ENCODE measurements at places on chromosomes 1 and 21. TPM values are rescaled to one million over a fixed set of nuclear protein-coding genes. Genes with fewer than 3 reads are reported as not detected.
A peak's percentile ranks its signal among the peaks of the same experiment; 100 is the strongest.

- no peaks in the 10 kb centered on the region for H3K27me3 ChIP-seq
- no peaks in the 10 kb centered on the region for H3K36me3 ChIP-seq
- DNase-seq: no peak
- H3K27ac ChIP-seq: no peak overlapping the region
- no peaks in the 10 kb centered on the region for H3K4me1 ChIP-seq
Measured at GRCh38 chr1:221887758-221888157, 145.9 kb upstream of the DUSP10 start.

GRCh38 chr1:203278082-203278884 lies 27.0 kb upstream of the BTG2 start:
- peak overlapping the region; percentile 85 for H3K27ac ChIP-seq
- no peaks in the 10 kb centered on the region for H3K27me3 ChIP-seq
- peaks cover 12% of the 10 kb centered on the region for H3K4me1 ChIP-seq
- DNase-seq: peak; percentile 67
- no peak overlapping the region for H3K4me3 ChIP-seq

The PTGS2 gene
- total RNA-seq: 11.2 TPM

- H3K27ac ChIP-seq: peak overlapping the region; percentile 74
- peaks cover 10% of the 10 kb centered on the region for H3K4me1 ChIP-seq
- DNase-seq: peak; percentile 81
- no peaks in the 10 kb centered on the region for H3K36me3 ChIP-seq
- H3K27me3 ChIP-seq: no peaks in the 10 kb centered on the region
Measured at GRCh38 chr21:41345934-41346685, 15.7 kb upstream of the MX2 start.

- no peak overlapping the region for H3K27ac ChIP-seq
- no peaks in the 10 kb centered on the region for H3K27me3 ChIP-seq
- no peak overlapping the region for H3K4me3 ChIP-seq
Measured at GRCh38 chr1:54122135-54122751, 30.6 kb downstream of the CDCP2 start.

DNA sequence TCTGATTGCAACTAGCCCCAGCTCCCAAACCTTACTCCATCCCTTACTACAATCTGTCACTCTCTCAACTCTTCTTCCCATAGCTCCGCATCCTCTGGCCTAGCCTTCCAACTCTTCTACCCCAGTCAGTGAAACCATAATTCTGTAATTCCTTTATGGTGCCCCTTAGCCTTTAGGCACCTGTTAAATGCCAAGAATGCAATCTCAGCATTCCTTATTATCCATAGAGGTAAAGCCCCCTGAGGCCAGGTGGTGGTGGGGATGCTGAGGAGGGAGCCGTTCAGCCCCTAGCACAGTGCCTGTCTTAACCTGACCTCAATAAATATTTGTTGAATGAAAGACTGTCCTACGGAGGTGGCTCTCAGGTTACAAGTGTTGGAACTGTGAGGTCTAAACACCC lies 14.0 kb downstream of the ATP1A2 start:
- H3K27ac ChIP-seq: no peak overlapping the region
- no peaks in the 10 kb centered on the region for H3K4me1 ChIP-seq
- H3K4me3 ChIP-seq: no peak overlapping the region
- H3K27me3 ChIP-seq: no peaks in the 10 kb centered on the region

DNA sequence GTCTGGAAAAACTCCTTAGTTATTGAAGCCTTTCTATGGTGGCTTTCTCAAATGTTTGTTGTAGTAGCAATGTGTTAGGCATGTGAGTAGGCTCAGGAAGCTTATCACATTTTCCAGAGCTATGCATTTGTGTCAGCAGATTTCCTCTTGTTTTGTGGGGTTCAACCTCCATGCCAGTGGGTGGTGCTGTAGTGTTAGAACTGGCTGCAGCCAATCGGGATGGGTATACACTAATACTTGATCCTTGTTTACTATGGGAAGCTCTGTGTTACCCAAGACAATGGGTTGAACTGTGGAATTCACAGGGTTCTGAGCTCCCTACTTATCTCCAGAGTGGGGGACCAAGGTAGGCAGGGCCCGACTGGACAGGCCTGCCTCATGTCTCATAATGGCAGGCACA lies 348.5 kb upstream of the ADAMTS5 start:
- no peaks in the 10 kb centered on the region for H3K36me3 ChIP-seq
- no peaks in the 10 kb centered on the region for H3K27me3 ChIP-seq
- H3K4me1 ChIP-seq: no peaks in the 10 kb centered on the region

DNA sequence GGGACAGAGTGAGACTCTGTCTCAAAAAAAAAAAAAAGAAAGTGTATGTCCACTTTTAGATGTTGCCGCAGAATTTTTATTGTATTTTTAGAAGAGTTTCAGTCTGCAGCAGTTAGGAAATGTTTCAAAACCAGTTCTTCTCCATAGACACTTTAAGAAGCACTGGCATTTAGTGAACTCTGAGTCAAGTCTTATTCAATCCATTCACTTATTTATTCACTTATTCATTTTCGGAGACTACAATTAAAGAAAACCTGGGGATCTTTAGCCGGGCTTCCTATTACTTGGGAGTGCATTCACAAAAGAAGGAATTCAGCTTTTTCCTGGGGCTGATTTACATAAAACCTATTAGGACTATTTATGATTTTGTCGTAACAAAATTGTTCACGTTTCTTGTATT lies 12.3 kb downstream of the RCAN3 start:
- no peaks in the 10 kb centered on the region for H3K36me3 ChIP-seq
- no peak overlapping the region for H3K4me3 ChIP-seq
- H3K27ac ChIP-seq: no peak overlapping the region
- H3K27me3 ChIP-seq: no peaks in the 10 kb centered on the region
- H3K4me1 ChIP-seq: no peaks in the 10 kb centered on the region

- H3K36me3 ChIP-seq: no peaks in the 10 kb centered on the region
- no peaks in the 10 kb centered on the region for H3K27me3 ChIP-seq
- no peak overlapping the region for H3K27ac ChIP-seq
- no peaks in the 10 kb centered on the region for H3K4me1 ChIP-seq
Measured at GRCh38 chr1:196437671-196438070, 170.6 kb downstream of the KCNT2 start.

DNA sequence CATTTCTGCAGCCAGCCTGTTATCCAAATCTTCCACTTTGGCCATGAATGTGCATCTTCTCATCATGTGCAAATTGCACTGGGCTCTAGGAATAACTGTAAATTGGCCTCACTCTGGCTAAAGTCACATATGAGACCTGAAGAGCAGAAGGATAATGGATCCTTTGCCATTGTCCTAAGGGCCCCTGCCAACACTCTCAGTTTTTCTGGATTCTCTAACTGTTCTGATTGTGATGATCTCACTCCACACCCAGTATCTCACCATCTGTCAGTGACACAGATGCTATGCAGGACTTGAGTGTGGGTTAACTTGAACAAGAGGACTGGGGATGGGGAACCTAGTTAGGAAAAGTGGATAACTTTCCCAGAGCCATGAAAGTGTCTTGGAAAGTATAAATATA lies 8.5 kb upstream of the FYB2 start:
- no peaks in the 10 kb centered on the region for H3K27me3 ChIP-seq
- H3K36me3 ChIP-seq: no peaks in the 10 kb centered on the region
- H3K27ac ChIP-seq: no peak overlapping the region
- H3K4me1 ChIP-seq: no peaks in the 10 kb centered on the region

DNA sequence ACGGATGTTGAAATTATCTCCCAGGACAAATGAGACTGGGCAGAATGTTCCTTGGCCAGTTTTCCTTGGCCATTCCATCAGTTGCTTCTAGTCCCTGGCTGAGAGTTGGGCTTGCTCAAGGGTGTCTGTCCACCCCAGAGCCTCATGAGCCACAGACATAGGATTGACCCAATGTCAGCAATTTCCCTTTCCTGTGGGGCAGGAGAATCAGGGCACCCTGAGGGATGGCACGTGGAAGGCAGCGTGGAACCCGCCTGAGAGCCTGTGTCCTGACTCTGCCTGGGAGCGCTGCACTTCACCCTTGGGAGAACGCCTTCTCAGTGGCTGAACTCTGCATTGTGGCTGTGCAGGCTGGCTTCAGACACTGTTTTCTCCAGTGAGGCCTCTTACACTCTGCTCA lies 71.3 kb upstream of the B3GALNT2 start:
- H3K27me3 ChIP-seq: no peaks in the 10 kb centered on the region
- DNase-seq: no peak
- H3K27ac ChIP-seq: no peak overlapping the region
- no peaks in the 10 kb centered on the region for H3K36me3 ChIP-seq

DNA sequence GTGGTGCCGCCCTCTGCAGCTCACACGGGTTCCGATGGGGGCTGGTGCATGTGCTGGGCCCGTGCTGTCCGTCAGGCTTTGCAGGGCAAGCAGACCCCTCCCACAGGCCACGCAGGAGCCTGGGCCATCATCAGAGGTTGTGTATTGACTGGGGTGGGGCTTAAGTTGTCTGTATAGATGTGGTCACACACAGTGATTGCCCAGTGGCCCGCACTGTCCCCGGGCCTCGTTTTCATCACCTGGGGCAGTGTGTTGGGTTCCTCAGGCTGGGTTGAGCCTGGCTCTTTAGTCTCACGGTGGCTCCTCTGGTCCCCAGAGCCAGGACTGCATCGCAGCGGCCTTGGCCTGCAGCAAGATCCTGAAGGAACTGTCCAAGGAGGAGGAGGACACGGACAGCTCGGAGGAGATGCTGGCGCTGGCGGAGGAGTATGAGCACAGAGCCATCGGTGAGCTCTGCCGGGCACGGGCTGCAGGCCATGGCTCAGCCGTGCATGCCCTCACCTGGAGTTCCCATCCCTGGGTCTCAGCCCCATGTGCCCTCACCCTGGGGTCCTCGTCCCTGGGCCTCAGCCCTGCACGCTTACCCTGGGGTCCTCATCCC lies 44.1 kb downstream of the TRPM2 start:
- no peak for DNase-seq
- H3K27me3 ChIP-seq: no peaks in the 10 kb centered on the region
- no peaks in the 10 kb centered on the region for H3K4me1 ChIP-seq
- no peaks in the 10 kb centered on the region for H3K36me3 ChIP-seq
- no peak overlapping the region for H3K27ac ChIP-seq

DNA sequence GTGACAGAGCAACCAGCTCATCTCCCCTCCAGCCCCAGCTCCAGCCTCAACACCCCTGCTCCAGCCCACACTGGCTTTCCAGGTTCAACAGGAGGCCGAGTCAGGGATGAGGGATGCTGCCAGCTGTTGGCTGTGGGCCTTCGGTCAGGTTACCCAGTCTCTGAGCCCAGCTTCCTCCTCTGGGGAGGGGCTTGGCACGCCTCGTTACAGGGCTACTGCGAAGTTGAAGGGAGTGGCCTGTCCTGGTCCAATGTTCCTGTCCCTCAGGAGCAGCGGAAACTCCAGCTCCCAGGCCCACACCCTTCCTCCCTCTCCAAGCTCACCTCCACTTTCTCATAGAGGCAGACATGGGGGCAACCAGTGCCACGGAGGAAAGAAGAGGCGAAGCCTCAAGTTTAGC lies 15.1 kb upstream of the TAS1R2 start:
- no peaks in the 10 kb centered on the region for H3K4me1 ChIP-seq
- no peak overlapping the region for H3K4me3 ChIP-seq
- H3K36me3 ChIP-seq: no peaks in the 10 kb centered on the region

DNA sequence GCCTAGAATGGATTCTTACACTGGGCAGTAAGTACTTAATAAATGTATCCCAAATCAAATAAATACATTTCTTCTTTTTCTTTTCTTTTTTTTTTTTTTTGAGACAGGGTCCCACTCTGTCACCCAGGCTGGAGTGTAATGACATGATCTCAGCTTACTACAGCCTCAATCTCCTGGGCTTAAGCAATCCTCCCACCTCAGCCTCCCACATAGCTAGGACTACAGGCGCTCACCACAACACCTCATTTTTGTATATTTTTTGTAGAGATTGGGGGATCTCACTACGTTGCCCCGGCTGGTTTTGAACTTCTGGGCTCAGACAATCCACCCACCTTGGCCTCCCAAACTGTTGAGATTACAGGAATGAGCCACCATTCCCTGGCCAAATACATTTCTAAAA lies 63.7 kb upstream of the LGALS8 start:
- H3K27me3 ChIP-seq: no peaks in the 10 kb centered on the region
- no peaks in the 10 kb centered on the region for H3K4me1 ChIP-seq
- no peak overlapping the region for H3K4me3 ChIP-seq
- H3K36me3 ChIP-seq: no peaks in the 10 kb centered on the region
- DNase-seq: no peak
- no peak overlapping the region for H3K27ac ChIP-seq

The RAP1A gene
- total RNA-seq: 31.4 TPM

DNA sequence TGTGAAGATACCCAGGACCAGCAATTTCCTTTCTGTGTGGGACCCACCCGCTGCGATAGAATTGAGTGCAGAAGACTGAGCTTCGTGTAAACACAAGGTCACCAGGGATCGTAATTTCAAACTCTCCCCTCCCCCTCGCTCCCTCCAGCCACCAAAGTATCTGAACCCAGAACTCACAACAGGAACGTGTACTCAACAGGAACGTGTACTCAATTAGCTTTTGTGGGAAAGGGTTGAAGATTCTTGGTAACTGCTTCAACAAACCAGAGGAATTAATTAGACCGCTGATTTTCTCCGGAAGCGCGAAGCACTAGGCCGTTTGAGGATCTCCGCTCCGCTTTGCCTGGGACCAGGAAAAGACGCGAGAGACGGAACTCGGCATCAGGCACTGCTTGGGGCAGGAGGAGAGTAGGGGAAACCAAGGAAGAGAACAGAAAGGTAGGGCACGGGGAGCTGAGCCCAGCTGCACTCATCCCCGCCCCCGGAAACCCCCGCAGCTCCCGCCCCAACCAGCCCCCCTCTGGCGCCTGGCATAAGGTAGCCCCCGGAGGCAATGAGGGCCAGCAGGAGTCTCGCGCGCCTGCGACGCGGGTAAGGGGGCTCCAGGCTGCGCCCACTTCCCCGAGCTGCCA lies 453 bp downstream of the DRAM2 start:
- no peaks in the 10 kb centered on the region for H3K27me3 ChIP-seq
- H3K4me1 ChIP-seq: peaks cover 3% of the 10 kb centered on the region
- peak overlapping the region; percentile 63 for H3K4me3 ChIP-seq
- DNase-seq: peak; percentile 20
- H3K36me3 ChIP-seq: no peaks in the 10 kb centered on the region

- DNase-seq: no peak
- H3K36me3 ChIP-seq: no peaks in the 10 kb centered on the region
- no peak overlapping the region for H3K4me3 ChIP-seq
Measured at GRCh38 chr1:240337781-240338180, 246.1 kb downstream of the FMN2 start.

The C1orf116 gene
- total RNA-seq: 36.5 TPM

DNA sequence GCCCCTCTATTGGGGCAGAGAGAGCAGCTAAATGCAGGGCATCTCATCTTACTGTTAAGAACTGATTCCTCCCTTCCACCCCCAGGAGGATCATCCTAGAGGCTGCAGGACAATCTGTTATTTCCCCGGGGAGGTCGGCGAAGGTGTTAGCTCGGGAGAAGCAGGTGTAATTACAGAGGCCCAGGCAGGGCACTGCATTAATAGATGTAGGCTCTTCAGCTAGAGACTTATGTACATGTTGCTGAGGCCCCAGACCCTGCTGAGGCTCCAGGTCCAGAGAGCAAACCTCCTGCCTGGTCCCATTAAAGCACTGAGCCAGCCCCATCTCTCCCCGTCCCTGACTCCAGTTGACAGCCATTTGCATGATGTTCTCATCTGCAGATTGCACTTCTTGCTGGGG lies 320.3 kb upstream of the VAMP3 start:
- H3K4me3 ChIP-seq: no peak overlapping the region
- no peaks in the 10 kb centered on the region for H3K27me3 ChIP-seq
- H3K4me1 ChIP-seq: no peaks in the 10 kb centered on the region
- no peak for DNase-seq
- H3K27ac ChIP-seq: no peak overlapping the region

GRCh38 chr1:29744684-29745490 lies 508.6 kb downstream of the PTPRU start:
- no peak overlapping the region for H3K27ac ChIP-seq
- H3K4me1 ChIP-seq: no peaks in the 10 kb centered on the region
- no peak for DNase-seq
- no peaks in the 10 kb centered on the region for H3K36me3 ChIP-seq
- H3K4me3 ChIP-seq: no peak overlapping the region
- H3K27me3 ChIP-seq: no peaks in the 10 kb centered on the region

The EXO5 gene
- total RNA-seq: 5.9 TPM
